ENCODE measurements at places on chromosomes 1 and 21.

- DNase-seq = no peak
These were observed 208.2 kb upstream of the USP25 start for GRCh38 chr21:15521644-15522001.

GRCh38 chr1:153733970-153734369 is 6.1 kb downstream of the INTS3 start:
- no peak for DNase-seq

DNA sequence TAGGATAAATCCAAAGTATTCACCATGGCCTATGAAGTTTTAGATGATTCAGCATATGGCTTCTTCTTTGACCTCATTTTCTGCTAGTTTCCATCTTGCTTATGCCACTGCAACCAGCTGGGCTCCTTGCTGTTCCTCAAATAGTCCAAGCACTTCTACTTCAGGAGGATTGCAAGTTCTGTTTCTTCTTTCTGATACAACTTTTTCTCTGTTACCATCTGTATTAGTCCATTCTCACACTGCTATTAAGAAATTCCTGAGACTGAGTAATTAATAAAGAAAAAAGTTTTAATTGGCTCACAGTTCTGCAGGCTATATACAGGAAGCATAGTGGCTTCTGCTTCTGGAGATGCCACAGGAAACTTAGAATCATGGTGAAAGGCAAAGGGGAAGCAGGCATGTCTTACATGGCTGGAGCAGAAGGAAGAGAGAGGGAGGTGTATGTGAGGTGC is 20.3 kb downstream of the PTGS2 start:
- DNase-seq = no peak

- DNase-seq = no peak
These were observed 22.2 kb upstream of the CAPZB start for GRCh38 chr1:19507516-19507915.

GRCh38 chr1:90154711-90155110 is 159.8 kb downstream of the ZNF326 start:
- no peak for DNase-seq

- DNase-seq = no peak
These were observed 70.9 kb upstream of the ACOT11 start for GRCh38 chr1:54477153-54477561.

- no peak for DNase-seq
These were observed 32.7 kb downstream of the BEND5 start for GRCh38 chr1:48744032-48744431.

Measured in effector memory CD8-positive, alpha-beta T cell (primary cell).